ENCODE measurements at places on chromosomes 12 and 14.

- no peak for DNase-seq
These were observed 372.5 kb downstream of the ADAMTS20 start for GRCh38 chr12:43179486-43179885.

DNA sequence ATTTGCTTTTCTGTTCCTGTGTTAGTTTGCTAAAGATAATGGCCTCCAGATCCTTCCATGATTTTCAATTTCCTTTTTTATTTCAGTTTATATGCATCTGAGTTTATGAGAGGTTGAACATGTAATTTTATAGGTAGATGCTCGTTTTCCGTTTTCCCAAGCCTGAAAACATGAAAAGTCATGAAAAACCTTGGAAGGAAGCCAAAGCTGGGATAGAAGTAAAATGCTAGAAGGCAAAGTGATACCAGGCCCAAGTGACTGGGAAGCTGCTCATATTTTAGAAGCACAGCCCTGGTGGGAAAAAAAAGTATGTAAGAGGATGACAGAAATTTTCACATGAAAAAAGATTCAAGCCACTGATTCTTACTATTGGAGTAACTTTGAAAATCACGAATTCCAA lies 290.8 kb downstream of the PRKD1 start:
- no peak for DNase-seq

DNA sequence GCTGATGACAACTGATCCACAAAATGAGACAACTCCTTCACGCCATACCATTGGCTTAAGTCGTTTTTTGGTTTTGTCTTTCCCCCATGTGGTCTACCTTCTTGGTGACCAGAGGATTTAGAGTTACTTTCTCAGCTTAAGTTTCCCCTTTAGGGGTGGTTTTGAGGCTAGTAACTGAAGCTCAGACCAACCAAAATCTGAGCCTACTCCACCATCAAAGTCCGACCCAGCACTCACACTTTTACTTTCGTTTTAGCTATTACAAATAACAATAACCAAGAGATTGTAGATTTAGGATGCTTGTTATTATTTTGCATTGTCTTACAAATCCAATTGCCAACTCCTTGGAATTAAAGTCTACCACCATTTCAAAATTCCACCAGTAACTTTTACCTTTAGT lies 130.6 kb upstream of the MDM1 start:
- no peak for DNase-seq

DNA sequence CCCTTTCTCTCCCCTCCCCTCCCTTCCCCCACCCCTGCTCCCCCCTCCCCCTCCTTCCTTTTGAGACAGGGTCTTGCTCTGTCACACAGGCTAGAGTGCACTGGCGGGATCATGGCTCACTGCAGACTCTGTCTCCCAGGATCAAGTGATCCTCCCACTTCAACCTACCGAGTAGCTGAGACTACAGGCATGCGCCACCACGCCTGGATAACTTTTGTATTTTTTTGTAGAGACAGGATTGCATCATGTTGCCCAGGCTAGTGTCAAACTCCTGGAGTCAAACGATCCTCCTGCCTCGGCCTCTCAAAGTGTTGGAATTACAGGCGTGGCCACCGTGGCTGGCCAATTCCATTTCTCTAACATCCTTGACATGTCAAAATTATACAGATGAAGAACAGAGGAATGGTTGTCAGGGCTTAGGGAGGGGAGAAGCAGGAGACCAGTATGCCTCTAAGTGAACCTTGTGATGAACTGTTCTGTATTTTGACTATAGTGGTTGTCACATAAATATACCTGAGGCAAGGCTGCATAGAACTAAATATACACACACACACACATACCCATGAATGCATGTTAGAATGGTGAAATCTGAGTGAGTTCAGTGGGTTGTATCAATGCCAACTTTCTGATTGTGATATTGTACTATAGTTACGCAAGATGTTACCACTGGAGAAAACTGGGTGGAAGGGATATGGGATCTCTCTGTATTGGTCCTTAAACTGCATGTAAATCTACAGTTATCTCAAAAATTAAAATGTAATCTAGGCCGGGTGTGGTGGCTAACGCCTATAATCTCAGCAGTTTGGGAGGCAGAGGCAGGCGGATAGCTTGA lies 3.6 kb upstream of the CFAP73 start:
- no peak for DNase-seq

DNA sequence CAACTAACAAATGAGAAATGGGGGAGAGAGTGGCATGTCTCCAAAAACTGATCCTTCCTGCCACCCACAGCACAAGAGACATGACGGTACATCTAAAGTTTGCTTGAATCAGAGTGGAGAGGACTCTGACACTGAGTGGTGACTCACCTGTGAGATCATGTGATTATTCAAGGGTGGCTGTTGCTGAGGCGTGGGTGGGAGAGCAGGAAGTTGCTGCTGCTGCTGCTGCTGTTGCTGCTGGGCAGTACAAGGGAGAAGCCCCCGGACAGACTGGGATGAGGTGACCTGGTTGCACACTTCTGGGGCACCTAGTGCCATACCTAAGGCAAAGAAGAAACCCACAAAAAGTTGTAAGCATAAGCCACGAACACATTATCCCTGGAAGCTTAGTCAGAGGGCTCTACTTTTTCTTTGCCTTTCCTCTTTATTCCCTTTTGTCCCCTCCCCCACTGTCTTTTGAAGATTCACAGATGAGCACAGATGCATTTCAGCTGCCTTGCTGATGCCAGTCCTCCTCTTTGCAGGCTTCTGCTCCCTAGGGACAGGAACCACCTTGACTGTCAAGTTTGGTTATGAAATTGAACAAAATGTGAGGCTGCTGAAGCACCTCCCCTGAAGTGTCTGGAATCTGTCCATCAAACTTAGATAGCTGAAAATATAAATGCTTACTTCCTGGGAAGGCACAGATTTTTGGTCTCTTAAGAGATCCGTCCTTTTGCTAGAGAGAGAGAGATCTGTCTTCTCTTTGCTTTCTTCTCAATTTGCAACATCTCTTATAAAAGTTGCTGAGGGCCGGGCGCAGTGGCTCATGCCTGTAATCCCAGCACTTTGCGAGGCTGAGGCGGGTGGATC lies 29.4 kb upstream of the STAC3 start:
- DNase-seq = peak; percentile 79
